ENCODE measurements at places on chromosomes 5 and 9. TPM values are rescaled to one million over a fixed set of nuclear protein-coding genes. Genes with fewer than 3 reads are reported as not detected.

MZB1 gene
- polyA plus RNA-seq = not detected

FOXI1 gene
- polyA plus RNA-seq = not detected

STK32A gene
- polyA plus RNA-seq = 0.03 TPM

TAF11L10 gene
- not detected for polyA plus RNA-seq

PRDM9 gene
- not detected for polyA plus RNA-seq

ZNF354C gene
- 1.9 TPM for polyA plus RNA-seq

CNTLN gene
- polyA plus RNA-seq = 2.9 TPM

RNF180 gene
- polyA plus RNA-seq = not detected

GRCh38 chr5:66209794-66210193 lies 65.7 kb downstream of the SREK1 start:
- no peak overlapping the region for H3K4me3 ChIP-seq
- H3K4me1 ChIP-seq = no peaks in the 10 kb centered on the region
- no peak overlapping the region for H3K27ac ChIP-seq
- H3K27me3 ChIP-seq = peaks cover 4% of the 10 kb centered on the region
- no peaks in the 10 kb centered on the region for H3K36me3 ChIP-seq

- peaks cover 2% of the 10 kb centered on the region for H3K4me1 ChIP-seq
- DNase-seq = peak; percentile 91
- H3K27me3 ChIP-seq = no peaks in the 10 kb centered on the region
- no peak overlapping the region for H3K4me3 ChIP-seq
These were observed 20.7 kb downstream of the NLN start for GRCh38 chr5:65742565-65743231.

- peak; percentile 7 for DNase-seq
- no peaks in the 10 kb centered on the region for H3K27me3 ChIP-seq
- H3K4me3 ChIP-seq = peak overlapping the region; percentile 86
- no peaks in the 10 kb centered on the region for H3K36me3 ChIP-seq
- peak overlapping the region; percentile 9 for H3K27ac ChIP-seq
- H3K4me1 ChIP-seq = no peaks in the 10 kb centered on the region
These were observed 569 bp downstream of the CAMK4 start for GRCh38 chr5:111224561-111225345.

- no peaks in the 10 kb centered on the region for H3K27me3 ChIP-seq
- H3K36me3 ChIP-seq = no peaks in the 10 kb centered on the region
These were observed 460.2 kb downstream of the NR2F1-AS1 start for GRCh38 chr5:93120771-93121170.

GRCh38 chr9:16031486-16031885 lies 478.6 kb downstream of the CCDC171 start:
- DNase-seq = no peak
- no peaks in the 10 kb centered on the region for H3K36me3 ChIP-seq
- peaks cover 27% of the 10 kb centered on the region for H3K4me1 ChIP-seq

DNA sequence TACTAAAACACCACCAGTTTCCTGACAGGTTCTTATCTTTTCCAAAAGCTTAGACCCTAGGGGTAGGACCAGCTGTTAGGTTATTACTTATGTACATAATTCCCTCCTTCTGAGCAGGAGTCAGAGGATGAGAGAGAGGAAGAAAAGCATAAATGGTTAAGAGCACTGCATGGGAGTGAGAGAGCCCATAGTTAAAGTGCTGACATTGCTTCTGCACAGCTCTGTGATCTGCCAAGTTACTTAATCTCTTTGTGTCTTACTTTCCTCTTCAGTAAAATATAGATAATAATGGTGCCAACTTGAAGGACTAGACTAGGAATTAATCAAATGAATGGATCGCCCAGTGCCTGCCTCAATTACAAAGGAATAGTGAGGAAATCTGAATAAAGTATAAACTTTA lies 66.4 kb downstream of the NRG2 start:
- H3K27ac ChIP-seq = no peak overlapping the region
- no peaks in the 10 kb centered on the region for H3K4me1 ChIP-seq
- H3K27me3 ChIP-seq = peaks cover 31% of the 10 kb centered on the region
- H3K36me3 ChIP-seq = no peaks in the 10 kb centered on the region
- no peak for DNase-seq

DNA sequence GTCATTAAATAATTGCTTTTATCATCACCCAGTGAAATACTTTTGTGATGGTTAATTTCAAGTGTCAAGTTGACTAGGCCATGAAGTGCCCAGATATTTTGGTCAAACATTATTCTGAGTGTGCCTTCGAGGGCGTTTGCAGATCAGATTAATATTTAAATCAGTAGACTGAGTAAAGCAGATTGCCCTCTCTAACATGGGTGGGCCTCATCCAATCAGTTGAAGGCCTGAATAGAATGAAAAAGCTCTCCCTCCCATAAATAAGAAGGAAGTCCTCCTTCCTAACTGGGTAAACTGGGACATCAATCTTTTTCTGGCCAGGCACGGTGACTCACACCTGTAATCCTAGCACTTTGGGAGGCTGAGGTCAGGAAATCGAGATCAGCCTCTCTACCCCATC lies 12.4 kb upstream of the FGF10 start:
- no peak overlapping the region for H3K4me3 ChIP-seq
- no peaks in the 10 kb centered on the region for H3K27me3 ChIP-seq
- no peak overlapping the region for H3K27ac ChIP-seq
- H3K36me3 ChIP-seq = no peaks in the 10 kb centered on the region
- H3K4me1 ChIP-seq = no peaks in the 10 kb centered on the region

DNA sequence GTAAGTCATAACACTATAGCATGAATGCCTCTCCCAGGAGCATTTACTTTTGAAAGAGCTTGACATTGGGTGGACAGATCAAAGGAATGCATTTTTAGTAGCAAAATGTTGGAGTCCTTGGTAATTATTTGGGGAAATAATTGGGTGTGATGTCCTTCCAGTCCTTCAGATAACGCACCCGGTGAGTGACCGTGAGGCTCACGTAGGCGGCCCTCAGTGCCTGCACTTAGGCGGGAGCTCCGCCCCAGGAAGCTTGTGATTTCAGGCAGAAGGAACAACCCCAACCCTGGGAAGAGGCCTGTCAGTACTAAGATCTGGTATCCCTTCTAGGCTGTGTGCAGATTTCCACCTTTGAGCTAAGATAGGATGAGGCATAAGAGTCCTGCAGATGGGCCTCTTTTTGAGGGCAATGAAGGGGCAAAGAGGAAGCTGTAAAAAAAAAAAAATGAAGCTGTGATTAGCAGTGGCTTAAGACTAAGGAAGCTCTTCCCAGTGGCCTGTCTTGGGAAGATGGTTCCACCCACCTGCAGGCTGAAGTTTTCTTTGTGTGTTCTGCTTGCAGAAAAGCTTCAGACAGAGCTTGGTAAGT lies 14.9 kb downstream of the BTNL9 start:
- DNase-seq = no peak
- no peak overlapping the region for H3K4me3 ChIP-seq
- H3K36me3 ChIP-seq = no peaks in the 10 kb centered on the region
- no peaks in the 10 kb centered on the region for H3K4me1 ChIP-seq

DNA sequence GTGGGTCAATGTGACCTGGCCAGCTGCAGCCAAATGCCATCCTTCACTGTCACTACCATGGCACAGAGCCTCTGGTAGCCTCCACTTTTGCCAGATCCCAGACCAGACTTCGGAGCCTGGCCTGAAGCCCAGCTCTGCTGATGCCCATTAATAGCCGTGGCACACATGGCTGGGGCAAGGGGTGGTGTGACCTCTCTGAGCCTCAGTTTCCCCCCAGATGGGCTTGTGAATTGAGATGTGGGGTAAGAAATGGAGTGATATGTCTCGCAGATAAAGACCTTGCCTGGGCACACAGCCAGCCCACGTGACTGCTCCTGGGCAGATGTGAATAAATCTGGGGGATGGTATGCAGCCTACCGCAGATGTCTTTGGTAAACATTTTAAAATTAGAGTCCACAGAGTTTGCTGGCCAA lies 13.9 kb downstream of the SUSD3 start:
- no peak overlapping the region for H3K27ac ChIP-seq
- H3K4me1 ChIP-seq = peaks cover 6% of the 10 kb centered on the region
- peak; percentile 68 for DNase-seq
- H3K4me3 ChIP-seq = no peak overlapping the region
- H3K36me3 ChIP-seq = no peaks in the 10 kb centered on the region

DNA sequence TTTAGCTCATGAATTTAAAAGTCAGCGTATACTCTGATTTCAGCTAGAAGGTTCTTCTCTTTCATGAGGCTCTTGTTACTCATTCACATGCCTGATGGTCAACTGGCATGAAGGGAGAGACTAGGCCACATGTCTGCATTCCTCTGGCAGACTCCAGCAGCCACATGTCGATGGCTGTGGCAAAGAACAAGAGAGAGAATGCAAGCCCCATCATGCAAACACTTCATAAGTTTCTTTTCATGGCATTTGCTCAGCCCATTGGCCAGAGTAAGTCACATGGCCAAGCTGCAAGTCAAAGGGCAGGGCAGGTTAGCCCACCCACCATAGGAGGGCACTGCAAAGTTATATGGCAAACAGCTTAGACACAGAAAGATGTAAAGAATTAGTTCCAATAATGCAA lies 5.4 kb downstream of the KCNV2 start:
- peaks cover under 1% of the 10 kb centered on the region for H3K4me1 ChIP-seq
- H3K36me3 ChIP-seq = peaks cover 3% of the 10 kb centered on the region
- H3K27ac ChIP-seq = no peak overlapping the region
- DNase-seq = peak; percentile 59

- H3K36me3 ChIP-seq = no peaks in the 10 kb centered on the region
- H3K27me3 ChIP-seq = no peaks in the 10 kb centered on the region
- DNase-seq = no peak
These were observed 24.0 kb upstream of the ANKRD31 start for GRCh38 chr5:75260708-75261107.
